ENCODE measurements at places on chromosomes 4 and X. TPM values are rescaled to one million over a fixed set of nuclear protein-coding genes. Genes with fewer than 3 reads are reported as not detected.

- DNase-seq = no peak
Measured at GRCh38 chr4:163111588-163111987, 55.1 kb downstream of the NAF1 start.

GRCh38 chrX:38220024-38220414 is 652 bp downstream of the SRPX start:
- no peak for DNase-seq

GRCh38 chr4:173237762-173238161 is 69.2 kb downstream of the GALNT7 start:
- no peak for DNase-seq

DNA sequence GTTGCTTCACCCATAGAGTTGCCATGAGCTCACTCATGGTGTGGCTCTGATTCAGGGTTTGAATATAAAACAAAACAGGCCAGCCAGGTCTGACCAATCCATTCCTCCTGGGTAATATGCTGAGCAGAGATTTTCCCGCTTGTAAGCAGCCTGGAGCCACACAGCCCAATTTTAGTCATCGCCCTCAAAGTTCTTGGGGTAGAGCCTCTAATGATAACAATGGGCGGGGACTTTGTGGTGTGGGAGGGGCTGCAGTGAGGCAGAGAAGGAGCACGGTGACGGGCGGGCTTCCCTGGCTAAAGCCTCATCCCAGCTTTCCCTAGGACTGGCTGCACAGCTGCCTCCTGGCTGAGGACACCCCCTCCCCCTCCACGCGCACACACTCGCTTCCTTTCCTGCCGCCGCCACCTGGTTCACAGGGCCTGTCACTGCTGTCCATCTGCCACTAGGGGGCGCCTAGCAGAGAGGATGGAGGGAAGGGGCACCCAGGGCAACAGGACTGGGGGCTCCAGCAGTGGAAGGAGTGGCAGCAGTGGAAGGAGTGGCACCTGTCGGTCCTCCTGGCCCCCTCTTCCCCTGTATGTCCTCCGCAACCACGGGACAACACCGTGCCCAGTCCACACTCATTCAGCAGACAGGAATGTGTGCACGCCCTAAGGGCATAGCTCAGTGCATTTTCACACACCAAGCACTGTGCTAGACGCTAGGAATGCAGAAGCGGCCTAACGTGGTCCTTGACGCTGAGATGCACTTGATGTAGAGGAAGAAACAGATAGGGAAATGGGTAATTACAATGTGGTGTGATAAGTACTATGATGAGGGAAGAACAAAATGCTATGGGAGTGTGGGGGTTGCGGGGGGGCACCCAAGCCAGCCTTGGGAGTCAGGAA is 26.8 kb downstream of the PRPS1 start:
- no peak for DNase-seq

- DNase-seq = no peak
Measured at GRCh38 chr4:38860788-38861424, 4.3 kb upstream of the TLR6 start.

- no peak for DNase-seq
Measured at GRCh38 chrX:134369576-134369975, 90.4 kb upstream of the HPRT1 start.

DNA sequence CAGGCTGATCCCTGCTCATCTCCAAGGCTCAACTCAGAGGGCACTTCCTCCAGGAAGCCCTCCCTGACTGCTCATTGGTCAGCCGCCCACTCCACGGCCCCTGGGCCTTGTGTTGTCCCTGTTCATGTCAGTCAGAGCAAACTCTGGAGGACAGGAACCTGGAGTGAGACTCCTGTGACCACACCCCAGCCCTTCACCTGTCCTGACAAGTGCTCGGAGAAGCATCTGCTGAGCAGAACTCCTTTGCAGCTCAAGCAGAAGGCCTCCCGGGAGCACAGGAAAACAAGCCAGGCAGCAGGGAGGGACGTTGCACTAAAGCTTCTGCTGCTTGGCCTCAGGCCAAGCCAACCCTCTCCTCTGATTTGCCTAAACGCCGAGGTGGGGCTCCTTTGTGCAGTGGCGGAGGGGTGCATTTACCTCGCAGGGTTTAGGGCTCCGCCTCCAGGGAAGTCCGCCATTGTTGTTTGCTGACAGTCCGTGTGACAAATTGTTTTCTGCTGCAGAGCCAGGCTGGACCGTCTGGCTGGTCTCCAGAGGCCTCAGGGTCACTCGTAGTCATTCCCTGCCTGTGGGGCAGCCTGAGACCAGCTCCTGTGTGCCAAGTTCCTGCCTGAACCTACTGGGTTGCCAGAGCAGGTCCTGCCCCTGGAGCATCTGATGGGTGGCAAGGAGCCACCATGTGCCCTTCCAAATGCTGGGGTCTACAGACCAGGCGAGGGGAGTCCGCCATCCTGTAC is 61.8 kb downstream of the C4orf50 start:
- peak; percentile 85 for DNase-seq

DNA sequence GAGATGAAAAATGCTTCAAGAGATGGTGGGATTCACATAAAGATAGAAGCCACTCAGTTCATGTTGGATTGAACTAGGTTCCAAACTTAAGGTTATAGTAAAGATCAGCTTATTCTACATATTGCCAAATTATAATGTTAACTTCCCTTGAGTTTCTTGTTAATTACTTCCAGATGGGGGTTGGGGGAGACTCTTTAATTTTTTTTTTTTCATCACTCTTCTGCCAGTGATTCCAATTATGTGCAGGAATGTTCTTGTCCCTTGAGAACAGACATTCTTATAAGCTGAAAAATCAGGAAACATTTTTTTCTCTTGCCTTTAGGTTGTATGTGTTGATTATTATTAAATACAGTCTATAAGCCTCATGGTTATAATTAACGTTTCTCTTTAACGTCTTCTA is 30.0 kb downstream of the MND1 start:
- DNase-seq = no peak

GRCh38 chr4:156556336-156556735 is 415.3 kb downstream of the PDGFC start:
- DNase-seq = no peak

Gene ETDC
- not detected for total RNA-seq

Gene MTM1
- total RNA-seq = 15.7 TPM

Gene PDZD11
- 31.1 TPM for total RNA-seq

Gene UGT2B11
- not detected for total RNA-seq

Gene ZCCHC12
- total RNA-seq = not detected

Data from mesenteric fat pad (tissue), 1 donor.